ENCODE measurements at places on chromosomes 16 and 17.

GRCh38 chr16:88817785-88818574, 6.3 kb upstream of the APRT start:
- no peak for DNase-seq

DNA sequence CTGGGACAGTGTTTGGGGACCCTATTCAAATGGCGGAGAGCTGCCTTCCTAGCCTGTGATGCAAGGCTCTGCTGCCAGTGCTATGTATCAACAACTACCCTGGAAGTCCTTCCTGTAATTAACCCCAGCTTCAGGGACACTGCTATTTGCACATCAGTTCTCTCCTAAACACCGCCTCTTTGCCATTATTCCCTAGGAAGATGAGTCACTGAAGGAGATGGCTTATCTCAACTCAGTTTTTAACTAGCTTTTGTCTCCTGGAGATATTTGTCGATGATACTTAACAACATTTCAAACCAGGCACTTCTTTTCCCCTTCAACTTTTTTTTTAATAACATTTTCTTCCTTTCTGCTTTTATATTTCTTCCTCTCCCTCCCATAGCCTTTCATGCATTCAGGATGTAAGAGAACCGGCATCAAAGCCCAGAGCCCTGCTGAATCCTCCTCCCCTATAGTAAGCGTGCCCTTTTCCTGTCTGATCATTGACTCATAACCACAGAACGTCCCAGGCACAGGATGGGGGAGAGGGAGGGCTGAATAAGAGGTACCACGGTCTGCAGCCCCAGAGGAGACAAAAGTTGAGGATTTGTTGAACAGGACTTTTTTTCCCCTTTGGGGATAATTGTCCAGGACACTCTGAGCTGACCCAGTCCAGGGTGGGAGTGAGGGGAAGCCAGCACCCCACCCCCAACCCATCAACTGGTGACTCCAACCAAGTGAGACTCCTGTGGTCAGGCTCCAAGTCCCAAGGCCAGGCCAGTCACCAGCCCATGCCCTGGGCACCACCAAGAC, 387.8 kb upstream of the SALL1 start:
- no peak for DNase-seq

GRCh38 chr17:38617074-38617860, 11.5 kb upstream of the SRCIN1 start:
- DNase-seq = no peak

- no peak for DNase-seq
These were observed 32.9 kb upstream of the FBXO47 start for GRCh38 chr17:39000021-39000601.

DNA sequence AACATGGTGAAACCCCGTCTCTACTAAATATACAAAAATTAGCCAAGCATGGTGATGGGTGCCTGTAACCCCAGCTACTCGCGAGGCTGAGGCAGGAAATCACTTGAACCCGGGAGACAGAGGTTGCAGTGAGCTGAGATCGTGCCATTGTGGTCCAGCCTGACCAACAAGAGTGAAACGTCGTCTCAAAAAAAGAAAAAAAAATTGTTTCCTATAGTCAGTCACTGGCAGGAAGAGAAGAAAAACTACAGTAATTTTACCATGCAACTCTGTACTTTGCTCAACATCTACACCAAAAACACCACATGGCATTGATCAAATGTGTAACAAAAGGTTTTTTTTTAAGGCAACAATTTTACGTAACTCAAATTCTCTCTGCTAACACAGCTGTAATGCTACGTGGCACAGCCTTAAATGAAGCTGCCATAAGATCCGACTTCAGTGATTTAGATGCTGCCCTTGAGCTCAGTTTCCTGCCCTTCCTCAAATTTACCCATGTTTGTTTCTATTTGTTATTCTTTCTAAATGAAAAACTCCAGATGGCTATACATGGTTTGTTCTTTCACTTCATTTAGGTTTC, 40.2 kb downstream of the CNOT1 start:
- no peak for DNase-seq

GRCh38 chr16:84159007-84159406, 13.9 kb downstream of the DNAAF1 start:
- DNase-seq = no peak

DNA sequence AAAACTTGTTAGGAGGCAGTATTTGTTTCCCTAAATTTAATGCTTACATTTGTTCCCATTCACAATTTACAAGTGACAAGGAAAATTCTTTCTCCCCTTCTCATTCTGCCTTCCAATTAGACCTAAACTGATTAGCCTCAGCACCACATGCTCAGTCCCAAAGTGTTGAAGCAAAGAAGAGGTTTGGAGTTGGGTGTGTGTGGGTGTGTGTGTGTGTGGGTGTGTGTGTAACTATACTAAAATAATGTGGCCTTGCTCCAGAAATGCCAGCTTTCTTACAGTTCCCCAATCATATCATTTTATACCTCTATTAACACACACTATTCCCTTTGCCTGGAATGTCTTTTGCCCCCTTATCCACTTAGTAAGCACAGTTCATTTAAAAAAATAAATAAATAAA, 6.9 kb upstream of the UTP6 start:
- DNase-seq = no peak

DNA sequence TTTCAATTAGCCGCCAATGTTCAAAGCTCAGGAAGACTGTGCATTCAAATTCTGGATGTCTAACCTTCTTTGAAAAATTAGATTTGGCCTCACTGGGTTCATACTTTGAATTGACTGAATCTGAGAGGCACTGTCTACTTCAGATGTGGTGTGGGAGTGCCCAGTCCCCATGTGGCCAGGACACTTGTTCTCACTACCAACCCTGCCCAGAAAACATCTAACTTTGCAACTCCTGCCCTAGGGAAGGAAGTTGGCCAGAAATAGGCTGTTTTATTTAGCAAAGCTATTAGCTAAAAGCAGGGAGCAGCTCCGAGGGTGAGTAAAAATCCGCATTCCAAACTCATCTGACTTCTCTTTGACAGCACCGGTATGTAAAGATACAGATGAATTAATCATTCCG, 86.3 kb downstream of the XYLT1 start:
- DNase-seq = no peak

DNA sequence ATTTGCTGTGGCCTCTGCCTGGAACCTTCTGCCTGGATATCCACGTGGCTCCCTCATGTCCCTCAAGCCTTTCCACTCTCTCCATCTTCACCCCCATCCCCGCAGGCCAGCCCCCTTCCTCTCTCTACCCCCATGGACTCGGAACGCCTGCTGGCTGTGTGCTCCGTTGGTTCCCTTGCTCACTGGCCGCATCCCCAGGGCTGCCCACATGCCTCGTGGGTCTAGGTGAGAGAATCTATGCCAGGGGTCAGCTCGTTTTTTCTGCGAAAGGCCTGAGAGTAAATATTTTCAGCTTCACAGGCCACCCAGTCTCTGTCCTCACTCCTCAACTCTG, 12.0 kb downstream of the SLC5A10 start:
- no peak for DNase-seq

- DNase-seq = no peak
These were observed at the start of gene GLTPD2 for GRCh38 chr17:4788807-4789700. TSS of gene GLTPD2 (plus strand) at chr17:4788964. CDS start at chr17:4789012, 48 bp downstream.

- no peak for DNase-seq
These were observed 941 bp upstream of the MRPS34 start for GRCh38 chr16:1773703-1774447.

GRCh38 chr17:233473-233941, 52.1 kb upstream of the DOC2B start:
- DNase-seq = no peak

- DNase-seq = no peak
These were observed 38.4 kb downstream of the PSMD12 start for GRCh38 chr17:67328026-67328425.

GRCh38 chr16:48024042-48024441, 131.8 kb downstream of the ABCC12 start:
- no peak for DNase-seq

DNA sequence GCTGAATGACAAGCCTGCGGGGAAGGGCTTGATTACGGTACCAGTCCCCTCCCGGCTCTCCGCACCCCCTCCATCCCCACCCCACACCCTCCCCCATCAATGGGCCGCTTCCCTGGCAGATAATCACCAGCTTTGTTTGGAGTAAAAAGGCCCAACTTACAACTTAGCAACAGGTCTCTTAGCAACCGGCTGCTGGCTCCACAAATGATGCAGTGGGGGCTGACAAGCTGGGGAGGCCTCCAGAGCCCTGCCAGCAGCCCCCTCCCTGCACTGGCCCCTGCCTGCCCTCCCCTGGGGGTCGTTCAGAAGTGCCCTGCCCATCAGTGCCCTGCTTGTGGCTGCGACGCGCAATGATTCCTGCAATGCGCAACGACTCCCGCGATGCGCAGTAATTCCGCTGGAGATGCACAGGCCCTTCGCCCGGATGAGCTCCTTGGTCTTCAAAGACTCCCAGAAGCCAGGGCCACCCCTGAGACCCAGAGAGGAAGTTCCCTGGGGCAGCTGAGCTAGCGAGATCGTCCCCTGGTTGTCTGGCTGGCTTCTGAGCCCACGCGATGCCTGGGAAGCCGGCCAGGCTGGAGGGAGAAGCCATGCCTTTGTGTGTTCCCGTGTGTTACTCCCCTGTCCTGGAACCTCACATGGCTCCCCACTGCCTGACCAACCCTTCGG, 23.3 kb downstream of the CPNE2 start:
- DNase-seq = no peak

GRCh38 chr16:30901201-30902028, 5.0 kb downstream of the CTF1 start:
- no peak for DNase-seq
